T-helper 17 cell (primary cell): ENCODE measurements at places on chromosomes 4 and X.
A peak's percentile ranks its signal among the peaks of the same experiment; 100 is the strongest.

GRCh38 chr4:41140410-41140809, 73.9 kb downstream of the APBB2 start:
- DNase-seq, result no peak

DNA sequence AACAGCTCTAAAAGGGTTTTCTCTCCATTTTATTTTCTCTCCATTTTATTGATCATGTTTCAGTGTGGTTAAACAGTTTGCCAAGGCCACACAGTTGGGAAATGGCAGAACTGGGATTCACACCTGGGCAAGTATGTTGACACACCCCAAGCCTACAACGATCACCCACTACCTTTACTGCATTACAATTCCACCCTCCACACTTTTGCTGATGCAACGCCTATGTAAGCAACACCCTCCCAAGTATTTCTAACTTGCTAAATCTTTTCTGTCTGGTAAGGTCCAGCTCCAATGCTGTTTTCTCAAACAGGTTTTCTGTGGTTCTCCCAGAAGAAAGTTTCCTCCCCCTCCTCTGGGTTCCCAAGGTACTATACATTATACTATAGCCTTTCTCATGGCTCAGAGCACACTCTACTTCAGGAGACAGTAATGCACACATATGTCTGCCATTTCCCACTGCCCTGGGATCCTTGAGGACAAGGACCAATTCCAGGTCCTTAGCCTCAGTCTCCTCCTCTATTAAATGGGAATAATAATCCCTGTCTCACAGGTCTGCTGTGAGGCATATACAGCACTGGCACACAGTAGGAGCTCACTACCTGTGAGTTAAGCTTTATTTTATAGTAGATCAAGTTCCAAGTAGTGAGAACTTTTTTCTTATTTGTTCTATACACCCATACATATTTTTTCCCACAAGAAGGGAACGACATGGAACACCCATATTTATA, 27.9 kb downstream of the IQSEC2 start:
- no peak for DNase-seq

- DNase-seq, result no peak
These were observed 73.0 kb downstream of the SEC24D start for GRCh38 chr4:118762730-118763477.

DNA sequence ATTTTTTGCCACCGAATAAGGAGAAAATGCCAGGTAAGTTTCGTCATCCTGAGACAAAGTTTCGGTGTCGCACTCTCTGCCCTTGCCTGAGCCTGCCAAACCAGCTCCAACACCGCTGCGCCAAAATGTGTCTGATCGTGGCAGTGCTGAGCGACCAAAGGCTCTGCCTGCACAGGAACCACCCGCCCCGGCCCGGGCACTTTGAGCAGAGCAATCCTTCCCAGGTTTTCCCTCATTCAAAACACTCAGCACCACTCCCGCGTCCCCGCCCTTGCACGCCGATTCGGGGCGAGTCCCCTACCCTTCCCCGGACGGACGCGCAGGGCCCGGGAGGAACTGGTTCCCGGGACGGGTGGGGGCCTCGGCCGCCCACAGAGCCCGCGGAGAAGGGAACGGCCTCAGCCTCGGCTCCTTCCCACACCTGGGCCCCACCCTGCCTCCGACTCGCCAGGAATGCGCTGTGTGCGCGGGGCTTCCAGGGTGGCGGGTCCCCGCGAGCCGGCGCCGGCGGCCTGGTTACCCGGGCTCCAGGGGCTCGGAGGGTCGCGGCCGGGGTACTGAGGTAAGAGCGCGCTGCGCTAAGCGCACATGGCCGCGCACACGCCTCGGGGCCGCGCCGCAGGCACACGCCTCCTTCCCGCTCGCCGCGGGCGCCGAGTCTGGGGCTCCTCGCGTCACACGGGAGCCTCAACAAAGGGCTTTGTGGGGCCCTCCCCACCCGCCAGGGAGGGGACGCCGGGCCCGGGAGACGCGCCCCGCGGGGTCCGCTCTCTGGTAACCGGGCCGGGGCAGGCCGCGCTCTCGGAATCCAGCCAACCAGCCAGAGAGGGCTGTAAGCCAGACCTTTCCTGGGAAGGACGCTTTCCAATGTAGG, at the start of gene C4orf36:
Gene C4orf36, minus strand, starts transcription at position 661 of the 874 bp plus-strand sequence. CDS start 902 bp downstream, outside the sequence.
- peak; percentile 16 for DNase-seq

- no peak for DNase-seq
These were observed 224.6 kb downstream of the FBXO8 start for GRCh38 chr4:174058846-174059245.

- no peak for DNase-seq
These were observed 3.9 kb upstream of the KLHL8 start for GRCh38 chr4:87224141-87224923.
